Right cardiac atrium (tissue), 5 donors: ENCODE measurements at places on chromosomes 6 and 20. TPM values are rescaled to one million over a fixed set of nuclear protein-coding genes. Genes with fewer than 3 reads are reported as not detected.

Gene SYCP2L
- 0.45 TPM for total RNA-seq

Gene ADTRP
- not detected for total RNA-seq

Gene TRAPPC3L
- 0.32 TPM for total RNA-seq

Gene GJA1
- total RNA-seq = 151 TPM

DNA sequence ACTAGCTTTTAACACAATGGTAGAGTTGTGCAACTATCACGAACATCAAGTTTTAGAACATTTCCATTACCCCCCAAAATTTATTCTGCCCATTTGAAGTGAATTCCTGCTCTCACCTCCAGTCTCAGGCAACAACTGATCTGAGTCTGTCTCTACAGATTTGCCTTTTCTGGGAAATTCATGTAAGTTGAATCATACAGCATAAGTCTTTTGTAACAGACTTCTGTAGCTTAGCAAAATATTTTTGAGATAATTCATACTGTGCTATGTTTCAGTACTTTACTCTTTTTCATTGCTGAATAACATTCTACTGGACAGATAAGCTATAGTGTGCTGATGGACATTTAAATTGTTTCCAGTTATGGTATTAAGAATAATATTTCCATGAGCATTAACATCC lies 447.3 kb upstream of the GJE1 start:
- DNase-seq = no peak

DNA sequence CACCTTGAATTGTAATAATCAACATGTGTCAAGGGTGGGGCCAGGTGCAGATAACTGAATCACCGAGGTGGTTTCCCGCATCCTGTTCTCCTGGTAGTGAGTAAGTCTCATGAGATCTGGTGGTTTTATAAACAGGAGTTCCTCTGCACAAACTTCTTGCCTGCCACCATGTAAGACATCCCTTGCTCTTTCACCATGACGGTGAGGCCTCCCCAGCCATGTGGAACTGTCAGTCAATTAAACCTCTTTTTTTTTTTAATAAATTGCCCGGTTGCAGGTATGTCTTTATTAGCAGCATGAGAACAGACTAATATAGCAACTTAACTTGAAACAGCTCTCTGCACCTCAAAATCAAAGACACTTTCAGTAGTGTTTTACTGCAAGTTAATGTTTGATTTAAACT lies 121.6 kb downstream of the OGFRL1 start:
- no peak for DNase-seq

DNA sequence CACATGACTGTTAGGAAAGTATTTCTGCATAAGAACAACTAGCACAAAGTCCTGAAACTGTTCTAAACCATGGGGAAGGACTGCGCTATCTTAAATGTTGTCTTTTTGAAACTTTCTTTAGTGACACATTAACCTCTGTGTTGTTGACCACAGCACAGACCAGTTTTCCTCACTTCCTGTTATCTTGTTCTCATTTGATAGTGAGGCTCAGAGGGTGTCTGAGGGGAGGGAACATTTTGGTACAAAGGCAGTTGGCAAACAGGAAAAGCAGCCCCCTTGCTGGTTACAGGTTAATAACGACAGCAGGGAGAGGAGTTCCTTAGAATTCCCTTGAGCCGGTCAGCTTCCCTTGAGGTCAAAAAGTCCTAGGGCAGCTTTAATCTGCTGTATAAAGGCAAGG lies 143.5 kb upstream of the BMP2 start:
- no peak for DNase-seq

DNA sequence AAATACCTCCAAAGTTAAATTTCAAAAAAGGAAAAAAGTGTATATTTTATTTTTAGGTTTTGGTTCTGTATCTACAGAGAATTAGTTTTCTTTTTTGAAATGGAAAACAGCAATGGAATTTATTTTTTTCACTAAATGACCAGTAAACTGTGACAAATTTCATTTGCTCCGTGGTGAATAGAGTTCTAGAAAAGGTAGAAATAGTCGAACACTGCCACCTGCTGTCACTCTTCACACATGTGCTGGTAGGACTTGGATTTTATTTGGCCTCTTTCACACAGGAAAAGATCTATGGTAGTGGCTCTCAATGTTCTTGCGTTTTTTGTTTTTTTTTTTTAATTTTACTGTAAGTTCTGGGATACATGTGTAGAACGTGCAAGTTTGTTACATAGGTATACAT lies 312.5 kb downstream of the EYA4 start:
- DNase-seq = peak; percentile 51
